Putamen (tissue), 1 donor: ENCODE measurements at places on chromosomes 2 and 18.

DNA sequence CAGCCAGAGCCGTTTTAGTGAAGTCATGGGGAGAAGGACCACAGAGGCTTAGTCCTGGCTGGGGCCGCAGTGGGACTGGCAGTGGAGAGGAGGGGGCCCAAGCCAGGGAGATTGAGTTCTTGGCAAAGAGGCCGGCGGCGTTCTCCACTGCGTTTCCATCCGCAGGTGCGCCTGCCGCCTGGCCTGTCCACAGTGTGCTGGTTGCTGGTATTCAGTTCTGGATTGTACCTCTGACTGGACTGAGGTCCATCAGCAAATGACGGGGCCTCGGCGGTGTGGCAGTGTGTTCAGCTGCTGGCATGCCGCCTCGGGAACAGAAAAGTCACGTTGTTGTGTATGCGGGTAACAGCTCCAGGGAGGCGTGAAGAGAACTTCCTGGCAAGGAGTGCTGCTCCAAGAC, 36.8 kb downstream of the LRRFIP1 start:
- no peak for DNase-seq

GRCh38 chr2:62794791-62795190, 89.3 kb downstream of the EHBP1 start:
- DNase-seq = no peak

GRCh38 chr18:13550418-13551304, 175.7 kb downstream of the FAM210A start:
- DNase-seq = no peak

- no peak for DNase-seq
Observed at GRCh38 chr18:77970814-77971213, 721.2 kb downstream of the GALR1 start.

DNA sequence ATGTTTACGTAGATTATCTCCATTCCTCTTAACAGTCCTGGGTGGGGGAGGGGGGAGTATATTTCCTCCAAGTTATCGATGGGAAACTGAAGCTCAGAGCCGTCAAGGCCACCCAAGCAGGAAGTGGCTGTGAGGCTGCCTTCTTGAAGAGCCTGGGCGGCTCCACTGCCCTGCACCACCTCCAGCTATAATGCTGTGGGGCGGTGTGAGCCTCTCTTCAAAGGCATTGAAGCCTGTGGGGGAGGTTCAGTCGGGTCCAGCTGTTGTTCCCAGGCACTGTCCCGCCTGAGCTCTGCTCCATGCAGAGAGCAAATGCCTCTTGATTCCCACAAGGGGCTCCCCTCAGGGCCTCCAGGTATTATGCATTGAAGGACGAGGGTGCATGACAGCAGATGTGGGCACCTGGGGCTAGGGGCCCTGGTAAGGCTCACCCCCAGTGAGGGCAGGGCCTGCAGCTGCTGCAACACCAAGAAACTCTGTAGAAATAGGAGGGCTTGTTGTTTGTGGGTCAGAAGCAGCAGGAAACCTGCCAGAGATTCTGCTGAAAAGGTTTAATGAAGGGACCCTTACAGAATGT, 29.5 kb upstream of the LAPTM4A start:
- no peak for DNase-seq

GRCh38 chr2:202172439-202173211, 65.8 kb downstream of the SUMO1 start:
- no peak for DNase-seq

DNA sequence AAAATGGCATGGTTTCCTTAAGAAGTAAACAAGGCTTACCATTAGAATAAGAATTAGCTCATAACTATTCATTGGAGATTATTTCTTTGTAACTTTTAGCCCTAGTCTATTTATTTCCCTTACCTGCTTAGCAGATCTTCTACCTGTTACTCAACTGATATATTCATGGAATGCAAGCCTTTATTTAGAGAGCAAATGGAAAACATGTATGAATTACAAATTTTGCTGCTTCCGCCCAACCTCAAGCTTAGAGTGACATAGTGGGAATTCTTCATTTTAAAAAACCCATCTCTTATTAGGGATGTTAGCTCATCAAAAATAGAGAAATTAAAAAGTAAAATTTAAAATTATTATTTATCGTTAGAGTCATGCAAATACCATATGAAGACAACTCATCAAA, 110.9 kb downstream of the STRN start:
- DNase-seq = no peak

DNA sequence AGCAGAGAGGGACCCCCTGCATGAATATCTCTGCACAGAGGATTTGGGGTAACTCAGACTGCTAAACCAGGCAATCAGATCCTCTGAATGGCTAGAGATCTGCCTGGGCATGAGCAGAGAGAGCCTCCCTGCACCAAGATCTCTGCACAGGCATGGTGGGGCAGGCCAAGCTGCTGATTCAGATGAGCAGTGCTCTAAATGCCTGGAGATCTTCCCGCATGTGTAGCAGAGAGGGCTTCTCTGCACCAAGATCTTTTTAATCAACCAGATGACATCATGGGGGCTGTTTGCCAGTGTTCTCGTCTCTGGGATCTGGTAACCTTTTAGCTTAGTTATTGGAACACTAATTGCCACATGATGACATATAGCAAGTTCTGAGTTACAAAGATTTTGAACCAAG, 301.3 kb upstream of the GALNT5 start:
- DNase-seq = no peak

DNA sequence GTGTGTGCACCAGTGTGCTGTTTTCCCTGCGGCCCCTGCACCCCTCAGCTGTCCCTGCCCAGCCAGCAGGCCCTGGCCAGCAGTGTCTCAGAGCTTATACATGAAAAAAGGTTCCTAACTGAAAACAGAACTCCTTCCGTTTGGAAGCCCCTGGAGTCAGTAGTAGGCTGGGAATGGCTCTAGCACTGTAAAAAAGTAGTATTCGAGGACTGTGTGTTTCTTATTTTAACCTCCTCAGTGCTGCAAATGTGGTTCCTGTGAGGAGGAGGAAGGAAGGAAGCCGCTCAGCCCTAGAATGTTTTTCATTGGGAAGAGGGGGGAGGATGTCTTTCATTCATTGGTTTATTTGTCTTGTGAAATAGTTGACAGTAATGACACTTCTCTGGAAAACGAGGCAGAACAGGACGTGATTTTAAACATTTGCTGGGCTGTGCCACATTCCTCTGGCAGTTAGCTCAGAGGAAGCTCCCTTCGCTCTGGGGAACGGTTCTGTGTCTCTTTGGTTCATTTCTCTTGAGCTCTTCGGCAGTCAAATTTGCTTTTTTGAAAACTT, 103.5 kb downstream of the SPTBN1 start:
- DNase-seq = peak; percentile 58

DNA sequence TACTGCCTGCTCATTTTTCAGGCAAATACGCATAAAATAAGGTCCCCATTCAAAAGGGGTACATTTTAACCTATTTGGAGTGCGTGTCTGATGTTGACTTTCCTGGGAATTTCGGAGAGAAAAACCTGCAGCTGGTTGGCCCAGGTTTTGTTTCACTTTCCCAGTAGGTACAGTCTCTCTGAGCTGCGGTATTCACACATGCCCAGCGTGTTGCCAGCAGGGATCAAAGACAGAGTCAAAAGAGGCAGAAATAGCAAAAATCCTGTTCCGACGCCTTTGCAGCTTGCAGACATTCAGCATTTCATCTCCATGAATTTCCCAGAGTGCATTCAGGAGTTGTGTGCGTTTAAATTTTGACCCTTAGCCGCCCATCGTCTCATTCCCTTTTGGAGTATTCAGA, 855.4 kb upstream of the CELF4 start:
- no peak for DNase-seq

GRCh38 chr2:73114273-73114867, 1.6 kb upstream of the RAB11FIP5 start:
- no peak for DNase-seq

- no peak for DNase-seq
Observed at GRCh38 chr2:237592425-237592980, 2.0 kb upstream of the RAB17 start.

- DNase-seq = peak; percentile 85
Observed at GRCh38 chr2:65435625-65436168, 3.3 kb upstream of the SPRED2 start.

DNA sequence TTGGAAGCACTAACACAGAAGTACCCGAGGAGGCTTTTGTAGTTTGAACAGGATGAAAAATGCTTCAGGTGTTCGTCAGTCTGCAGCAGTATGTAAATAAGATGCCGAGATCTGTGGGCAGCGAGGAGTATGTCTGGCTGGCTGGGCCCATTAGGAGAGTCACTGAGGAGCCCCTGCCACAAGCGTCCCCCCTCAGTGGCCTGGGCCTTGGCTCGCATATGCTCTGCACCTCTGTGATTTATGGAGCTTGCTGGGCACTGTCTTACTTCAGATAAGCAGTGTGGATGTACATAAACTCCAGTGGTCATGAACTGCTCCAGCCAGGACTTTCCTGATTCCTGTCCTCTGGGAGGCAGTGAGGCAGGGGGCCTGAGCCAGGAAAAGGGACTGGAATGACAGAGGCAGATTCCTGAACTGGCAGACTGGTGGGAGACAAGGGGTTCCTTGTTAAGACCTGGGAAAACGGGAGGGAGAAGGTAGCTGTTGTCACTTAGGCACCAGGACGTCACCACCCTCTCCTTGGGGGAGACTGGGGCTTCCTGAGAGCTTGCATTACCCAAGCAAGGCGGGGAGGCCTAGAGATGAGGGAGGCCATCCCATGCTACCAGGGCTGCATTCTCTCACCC, 46.0 kb downstream of the CELF4 start:
- DNase-seq = no peak

DNA sequence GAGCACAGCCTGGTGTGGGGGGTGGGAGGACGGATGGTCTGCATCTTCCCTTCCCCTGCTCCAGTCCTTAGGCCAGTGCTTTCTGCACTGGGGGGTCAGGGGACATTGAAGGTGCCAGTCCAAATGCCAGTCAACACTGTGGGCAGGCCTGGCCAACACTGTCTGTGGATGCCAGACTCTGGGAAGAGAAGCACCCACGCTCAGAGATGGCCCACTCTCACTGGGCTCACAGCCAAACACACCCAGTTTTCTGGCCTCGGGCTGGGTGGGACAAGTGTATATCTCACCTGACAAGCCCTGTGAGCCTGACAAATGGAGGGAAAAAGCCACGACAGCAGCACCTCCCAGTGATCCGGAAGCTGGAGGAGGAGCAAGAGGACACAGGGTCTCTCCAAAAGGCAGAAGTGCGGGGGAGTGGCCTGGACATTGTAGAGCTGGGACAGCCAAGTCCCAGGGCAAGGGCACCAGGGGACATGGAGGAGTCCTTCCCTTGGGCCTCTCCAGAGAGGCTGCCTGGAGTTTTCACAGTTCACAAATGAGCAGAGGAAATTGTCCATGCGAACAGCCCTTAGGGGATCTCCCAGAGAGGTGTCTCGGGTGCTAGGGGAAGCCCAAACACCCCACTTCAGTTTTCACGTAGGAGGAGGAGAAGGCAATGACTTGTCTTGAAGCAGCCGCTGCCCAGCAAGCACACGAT, 79.3 kb downstream of the SDC1 start:
- no peak for DNase-seq

- DNase-seq = no peak
Observed at GRCh38 chr2:160632084-160632975, 138.7 kb upstream of the RBMS1 start.

GRCh38 chr2:48092846-48093803, 186.8 kb upstream of the FBXO11 start:
- DNase-seq = no peak

- no peak for DNase-seq
Observed at GRCh38 chr2:62305421-62306176, 109.7 kb downstream of the B3GNT2 start.

DNA sequence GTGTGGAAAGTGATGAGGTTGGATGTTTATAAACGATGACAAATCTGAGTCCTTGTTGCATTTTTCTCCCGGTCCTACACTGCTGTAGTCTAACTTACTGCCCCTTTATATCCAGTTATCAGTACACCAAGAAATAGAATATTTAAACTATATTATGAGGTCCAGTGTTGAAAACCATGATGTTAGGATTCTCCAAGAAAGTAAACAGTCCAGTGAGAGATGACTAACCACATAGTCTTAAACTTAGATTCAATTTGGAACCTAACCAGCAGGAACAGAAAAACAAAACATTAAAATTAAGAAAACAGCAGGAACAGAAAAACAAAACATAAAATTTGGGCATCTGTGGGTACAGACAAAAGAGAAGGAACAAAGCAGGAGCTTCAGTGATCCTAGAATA, 143.2 kb downstream of the TPGS2 start:
- no peak for DNase-seq

DNA sequence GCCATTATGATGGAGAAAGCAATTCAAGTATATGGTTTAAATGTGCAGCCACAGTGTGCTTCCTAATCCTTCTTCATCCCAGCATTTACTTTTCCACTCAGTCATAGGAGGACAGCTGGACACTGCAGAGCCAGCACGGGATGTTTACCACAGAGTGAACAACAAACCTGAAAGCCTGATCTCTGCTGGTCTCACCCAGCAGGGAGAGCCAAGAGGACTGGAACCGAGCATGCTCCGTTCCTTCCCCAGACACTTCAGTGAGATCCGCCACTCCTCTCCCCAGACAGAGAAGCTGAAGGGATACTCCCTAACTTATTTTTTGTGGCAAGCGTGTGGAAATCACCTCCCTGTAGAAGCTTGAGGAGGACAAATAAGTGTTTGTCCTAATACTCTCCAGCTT, 23.2 kb upstream of the GORASP2 start:
- no peak for DNase-seq

DNA sequence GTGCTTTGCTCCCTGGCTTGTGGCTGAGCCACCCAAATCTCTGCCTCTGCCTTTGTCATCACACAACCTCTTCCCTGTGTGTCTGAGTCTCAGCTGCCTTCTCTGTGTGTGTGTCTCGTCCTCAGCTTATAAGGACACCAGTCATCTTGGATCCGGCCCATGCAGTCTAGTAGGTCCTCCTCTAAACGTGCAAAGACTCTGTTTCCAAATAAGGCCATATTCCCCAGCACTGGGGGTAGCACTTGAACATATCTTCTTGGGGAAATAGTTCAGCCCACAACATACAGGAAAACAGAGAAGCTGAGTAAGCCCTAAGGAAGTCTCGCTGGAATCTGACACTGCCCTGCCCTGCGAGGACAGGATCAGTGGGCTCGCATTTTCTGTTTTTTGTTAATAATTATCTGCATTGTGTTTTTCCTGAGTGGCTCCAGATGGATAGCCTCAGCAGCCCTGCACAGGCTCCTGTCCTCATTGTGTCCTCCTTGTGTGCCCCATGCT, 42.1 kb downstream of the MTCL1 start:
- no peak for DNase-seq

DNA sequence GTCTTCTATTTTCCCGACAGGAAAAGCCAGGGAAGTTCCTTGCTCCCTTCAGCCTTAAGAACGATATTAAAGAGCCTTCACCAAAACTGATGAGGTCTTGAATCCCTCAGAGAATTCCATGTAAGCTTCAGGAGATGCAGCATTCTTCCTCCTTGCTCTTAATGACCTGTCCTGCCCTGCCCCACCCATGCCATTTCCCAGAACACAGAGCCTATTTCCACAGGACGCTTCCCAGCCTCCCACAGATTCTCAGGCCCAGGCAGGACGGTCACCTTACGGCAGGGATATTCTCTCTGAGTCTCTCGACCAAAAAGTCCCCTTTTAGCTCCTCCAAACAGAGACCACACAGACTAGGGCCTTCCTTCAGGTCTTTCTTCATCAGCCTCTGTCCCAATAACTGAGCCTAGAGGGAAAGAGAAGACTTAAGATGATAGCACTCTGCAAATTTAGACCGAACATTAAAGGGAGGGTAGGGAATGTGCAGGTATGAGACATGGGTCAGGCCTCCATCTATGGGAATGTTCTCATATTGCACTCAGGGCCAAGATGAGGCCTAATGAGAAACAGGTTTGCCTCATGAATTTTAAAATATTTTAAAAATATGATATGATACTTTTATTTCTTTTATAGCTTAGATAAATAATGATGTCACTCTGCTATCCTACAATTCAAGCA, 62.1 kb downstream of the COBLL1 start:
- DNase-seq = no peak

GRCh38 chr2:234670052-234670451, 173.2 kb upstream of the ARL4C start:
- no peak for DNase-seq
